ENCODE measurements at places on chromosomes 13 and 19. TPM values are rescaled to one million over a fixed set of nuclear protein-coding genes. Genes with fewer than 3 reads are reported as not detected.

ANKRD24 gene
- 0.69 TPM for total RNA-seq

NCLN gene
- 37.7 TPM for total RNA-seq

APOE gene
- 16.8 TPM for total RNA-seq

ZNF844 gene
- total RNA-seq: 7.8 TPM

PTGIR gene
- 29.8 TPM for total RNA-seq

SPRY2 gene
- total RNA-seq: 24.7 TPM

ZNF426 gene
- 16.8 TPM for total RNA-seq

ADGRE3 gene
- total RNA-seq: 0.23 TPM

SH2D3A gene
- total RNA-seq: 0.37 TPM

CEACAM3 gene
- 0.93 TPM for total RNA-seq

GPC6 gene
- 35.9 TPM for total RNA-seq

CLDND2 gene
- 0.62 TPM for total RNA-seq

EIF3K gene
- total RNA-seq: 170 TPM

CASP14 gene
- total RNA-seq: not detected

ZNF552 gene
- 7.9 TPM for total RNA-seq

LGI4 gene
- total RNA-seq: 9.1 TPM

DMRTC2 gene
- not detected for total RNA-seq

SLITRK6 gene
- 0.32 TPM for total RNA-seq

TEX29 gene
- total RNA-seq: not detected

ZNF69 gene
- 4.0 TPM for total RNA-seq

SELENOV gene
- not detected for total RNA-seq

DNMT1 gene
- total RNA-seq: 59.2 TPM

OR4F17 gene
- not detected for total RNA-seq

LILRB1 gene
- 8.2 TPM for total RNA-seq

CRX gene
- not detected for total RNA-seq

PEG3 gene
- total RNA-seq: 9.9 TPM

HMG20B gene
- total RNA-seq: 96.8 TPM

HAUS5 gene
- 7.9 TPM for total RNA-seq

LRRC25 gene
- 16.8 TPM for total RNA-seq

CEACAM21 gene
- total RNA-seq: 0.48 TPM

TEX26 gene
- total RNA-seq: 0.56 TPM

ATP11A gene
- 52.4 TPM for total RNA-seq
